ENCODE measurements at places on chromosomes 4 and X.
A peak's percentile ranks its signal among the peaks of the same experiment; 100 is the strongest.

- no peak for DNase-seq
Measured at GRCh38 chr4:93831716-93832496, 3.4 kb downstream of the ATOH1 start.

DNA sequence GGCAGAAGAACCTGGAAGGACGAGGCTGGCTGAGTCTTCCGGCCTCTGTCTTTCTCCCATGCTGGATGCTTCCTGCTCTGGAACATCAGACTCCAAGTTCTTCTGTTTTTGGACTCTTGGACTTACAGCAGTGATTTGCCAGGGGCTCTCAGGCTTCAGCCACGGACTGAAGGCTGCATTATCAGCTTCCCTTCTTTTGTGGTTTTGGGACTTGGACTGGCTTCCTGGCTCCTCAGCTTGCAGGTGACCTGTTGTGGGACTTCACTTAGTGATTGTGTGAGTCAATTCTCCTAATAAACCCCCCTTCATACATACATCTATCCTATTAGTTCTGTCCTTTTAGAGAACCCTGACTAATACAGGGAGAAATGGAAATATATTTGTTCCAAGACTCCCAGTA lies 265.8 kb downstream of the PCDH18 start:
- DNase-seq: no peak

DNA sequence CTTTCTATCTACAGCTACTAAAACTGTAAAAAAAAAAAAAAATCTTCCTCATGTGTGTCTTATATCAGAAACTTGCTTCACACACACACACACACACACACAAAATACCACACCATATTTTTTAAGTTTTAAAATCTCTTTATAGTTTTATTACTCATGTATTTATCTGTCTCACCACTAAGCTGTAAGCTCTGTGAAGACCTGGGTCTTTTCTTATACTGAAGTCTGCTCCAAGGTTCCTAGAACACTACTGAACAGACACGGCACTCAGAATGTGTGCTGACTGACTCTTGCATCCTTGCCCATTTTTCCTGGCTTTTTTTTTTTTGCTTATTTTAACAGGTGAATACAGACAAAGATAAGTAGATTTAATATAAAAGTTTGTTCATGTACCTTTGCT lies 135.6 kb upstream of the CXXC4 start:
- no peak for DNase-seq

- no peak for DNase-seq
Measured at GRCh38 chr4:104465201-104465600, 29.5 kb downstream of the CXXC4 start.

DNA sequence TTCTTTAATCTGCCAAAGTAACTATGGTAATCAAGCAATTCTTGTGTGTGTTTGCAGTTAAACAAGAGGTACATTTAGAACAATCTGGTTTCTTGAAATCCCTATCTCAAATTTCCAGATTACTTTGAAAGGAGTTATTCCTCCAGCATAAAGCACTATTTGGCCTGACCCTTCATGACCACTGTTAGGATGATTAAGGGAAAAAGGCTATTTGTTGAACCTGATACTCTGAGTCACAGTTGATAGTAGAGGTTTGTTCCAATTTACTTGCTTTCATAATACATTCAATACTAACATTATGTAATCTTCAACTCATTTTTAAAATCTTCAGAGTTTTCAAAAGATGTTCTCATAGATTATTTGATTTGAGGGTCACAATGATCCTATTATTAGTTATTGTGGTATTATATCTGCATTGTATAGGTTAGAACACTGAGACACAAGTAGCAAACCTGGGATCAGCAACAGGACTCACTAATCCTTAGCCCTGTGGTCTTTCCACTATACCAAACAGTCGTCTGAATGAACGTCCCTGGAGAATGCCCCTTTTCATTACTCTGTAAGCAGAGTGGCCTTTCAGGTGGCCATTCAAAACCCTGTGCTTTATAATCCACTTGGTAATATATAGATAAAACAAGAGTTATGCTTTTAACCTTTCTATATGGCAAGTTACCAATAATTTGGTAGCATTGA lies 8.1 kb upstream of the NDST4 start:
- DNase-seq: no peak

- DNase-seq: peak; percentile 2
Measured at GRCh38 chrX:58025979-58026378, 115.7 kb upstream of the ZXDA start.
